ENCODE measurements at places on chromosomes 5 and 9. TPM values are rescaled to one million over a fixed set of nuclear protein-coding genes. Genes with fewer than 3 reads are reported as not detected.

Gene ZNF354C
- total RNA-seq = 8.5 TPM

Gene PDE6A
- 0.26 TPM for total RNA-seq

Gene SURF6
- 18.6 TPM for total RNA-seq

GRCh38 chr5:9421884-9422283 lies 124.0 kb downstream of the SEMA5A start:
- DNase-seq = no peak

DNA sequence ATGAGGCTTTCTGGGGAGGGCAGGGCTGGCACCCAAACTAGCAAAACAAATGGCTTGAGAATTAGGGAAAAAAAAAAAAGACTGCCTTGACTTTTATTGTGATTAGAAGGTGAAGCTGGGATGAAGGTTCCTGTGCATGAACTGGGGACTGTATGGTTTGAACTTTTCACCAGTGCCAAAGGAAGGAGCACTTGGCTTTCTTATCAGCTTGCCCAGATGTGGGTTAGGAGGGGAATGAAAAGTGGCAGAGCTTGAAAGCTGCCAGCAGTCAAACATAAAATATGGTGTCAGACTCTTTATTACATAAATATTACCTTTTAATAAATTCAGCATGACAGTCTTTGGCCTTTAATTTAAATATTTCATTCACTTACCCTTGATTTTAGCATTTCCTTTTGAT lies 182.5 kb downstream of the PSAT1 start:
- DNase-seq = no peak

DNA sequence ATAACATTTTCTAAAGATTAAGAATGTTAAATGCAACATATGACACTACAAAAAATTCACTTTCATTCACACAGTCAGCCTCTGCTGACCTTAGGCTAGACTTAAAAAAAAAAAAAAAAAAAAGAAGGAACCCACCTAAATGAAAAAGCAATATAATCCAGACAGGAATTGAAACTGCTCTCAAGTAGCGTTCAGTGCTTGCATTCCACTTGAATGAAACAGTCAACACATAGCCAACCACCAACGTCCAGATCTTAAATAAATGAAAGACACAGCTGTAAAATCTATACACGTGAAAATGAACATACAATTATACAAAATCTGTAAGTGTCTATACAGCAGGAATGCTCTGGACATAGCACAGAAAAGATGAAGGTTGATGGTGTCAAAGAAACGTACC lies 11.4 kb downstream of the TMEM245 start:
- DNase-seq = no peak

- no peak for DNase-seq
These were observed 263.5 kb downstream of the SLIT3 start for GRCh38 chr5:169037466-169037865.

- DNase-seq = no peak
These were observed 267.8 kb downstream of the ARHGEF28 start for GRCh38 chr5:73893813-73894212.

- DNase-seq = no peak
These were observed 70.6 kb downstream of the ADAMTS2 start for GRCh38 chr5:179274321-179275315.

DNA sequence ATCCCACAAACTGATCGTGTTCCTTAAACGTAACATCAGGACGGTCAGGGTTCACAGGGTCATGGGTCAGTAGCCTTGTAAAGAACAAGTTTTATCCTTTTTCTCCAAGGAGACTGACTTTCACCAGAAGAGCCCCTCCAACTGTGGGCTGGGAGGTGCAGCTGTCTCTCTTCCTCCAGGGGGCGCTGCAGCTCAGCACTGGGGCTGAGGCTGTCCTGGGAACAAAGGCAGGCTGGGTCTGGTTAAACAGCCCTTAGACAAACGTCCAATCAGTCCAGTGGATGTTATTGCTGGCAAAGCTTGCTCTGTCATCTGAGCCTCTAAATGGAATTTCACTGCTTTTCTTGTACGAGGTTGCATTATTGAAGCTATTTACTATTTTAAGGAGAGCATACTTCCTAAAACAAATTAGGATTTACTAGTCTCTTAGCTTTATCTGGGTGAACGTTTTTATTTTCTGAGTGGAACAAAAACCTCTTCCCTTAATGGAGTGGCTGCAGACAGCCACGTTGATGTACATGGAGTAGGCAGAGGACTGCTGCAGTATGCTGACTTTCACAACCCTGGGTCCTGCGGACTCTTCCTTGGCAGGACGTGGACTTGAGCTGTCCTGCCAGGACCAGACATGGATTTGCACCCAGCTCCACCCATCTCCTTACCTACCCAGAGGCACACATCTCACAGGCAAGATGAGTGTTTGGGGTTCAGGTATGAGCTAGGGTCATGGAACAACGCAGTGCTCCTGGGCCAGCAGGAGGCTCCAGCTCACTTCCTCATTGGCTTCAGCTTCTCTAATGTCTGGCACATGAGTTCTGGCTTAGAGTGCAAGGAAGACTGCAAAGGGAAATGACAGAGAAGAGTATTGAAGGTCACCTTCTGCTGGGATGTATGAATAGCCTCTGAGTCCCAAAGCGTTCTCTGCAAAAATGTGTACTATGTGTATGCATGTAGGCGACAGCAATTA lies 7.8 kb downstream of the EXOSC2 start:
- peak; percentile 72 for DNase-seq

DNA sequence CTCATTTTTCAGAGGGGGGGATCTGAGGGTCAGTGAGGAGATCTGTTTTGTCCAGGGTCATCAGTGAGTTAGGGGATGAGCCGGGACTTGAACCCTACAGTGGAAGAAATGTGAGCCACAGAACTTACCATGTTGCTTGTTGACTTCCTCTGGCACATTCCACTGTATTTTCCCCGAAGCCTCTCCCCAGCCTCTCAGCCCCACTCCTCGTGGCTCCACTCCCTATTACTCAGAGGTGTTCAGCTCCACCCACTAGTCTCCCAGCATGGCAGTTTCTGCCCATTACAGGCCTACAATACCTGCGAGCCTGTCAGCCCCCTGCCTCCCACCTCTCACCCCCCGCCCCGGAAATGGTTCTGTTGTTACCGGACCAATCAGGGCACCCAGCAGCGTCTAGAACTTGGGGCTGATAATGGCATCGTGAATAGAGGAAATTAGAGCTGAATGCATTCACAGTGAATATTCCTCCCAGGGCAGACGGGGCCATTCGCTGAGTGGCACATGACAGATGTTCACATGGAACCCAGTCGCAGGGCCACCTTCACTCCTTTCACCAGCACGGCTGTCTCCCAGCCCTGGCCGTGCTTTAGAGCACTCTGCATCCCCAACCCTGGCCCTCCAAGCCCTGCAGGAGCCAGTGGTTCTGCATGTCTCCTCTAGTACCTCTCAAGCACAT lies 81.6 kb downstream of the KCNIP1 start:
- no peak for DNase-seq

All from dorsolateral prefrontal cortex (tissue), 122 donors.